ENCODE measurements at places on chromosomes 2 and 18.

- DNase-seq, result no peak
These were observed 181.8 kb downstream of the RAD51AP2 start for GRCh38 chr2:17336458-17336857.

- DNase-seq, result no peak
These were observed 166.6 kb upstream of the HNMT start for GRCh38 chr2:137797641-137798040.

GRCh38 chr2:65727381-65727780 lies 295.0 kb upstream of the SPRED2 start:
- no peak for DNase-seq

DNA sequence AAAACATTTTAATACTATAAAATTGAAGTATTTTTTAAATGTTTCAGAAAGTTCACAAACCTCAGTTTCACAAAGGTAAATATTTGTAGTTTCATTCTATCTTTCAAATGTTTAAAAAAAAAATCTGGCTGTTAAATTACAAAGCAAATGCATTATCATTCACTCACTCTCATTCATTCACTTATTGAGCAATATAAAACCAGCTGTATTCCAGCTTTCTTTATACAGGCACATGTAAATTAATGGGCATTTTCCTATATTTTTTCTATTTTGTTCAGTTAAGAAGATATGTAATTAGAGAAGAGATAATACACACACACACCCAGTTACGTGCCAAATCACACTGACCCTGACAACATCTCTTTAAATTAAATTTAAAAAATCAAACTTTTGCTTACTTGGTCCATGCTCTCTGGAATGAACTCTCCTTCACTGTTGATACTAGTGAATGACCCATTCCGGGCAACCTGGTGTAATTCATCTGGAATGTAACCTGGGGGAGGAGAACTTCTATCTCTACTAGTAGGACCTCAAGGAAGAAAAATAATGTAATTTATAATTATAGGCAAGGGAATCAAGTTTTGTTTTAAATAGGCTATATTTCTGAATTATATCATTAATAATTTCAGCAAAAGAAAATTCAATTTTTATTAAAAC lies 32.5 kb upstream of the ERCC3 start:
- DNase-seq, result no peak

DNA sequence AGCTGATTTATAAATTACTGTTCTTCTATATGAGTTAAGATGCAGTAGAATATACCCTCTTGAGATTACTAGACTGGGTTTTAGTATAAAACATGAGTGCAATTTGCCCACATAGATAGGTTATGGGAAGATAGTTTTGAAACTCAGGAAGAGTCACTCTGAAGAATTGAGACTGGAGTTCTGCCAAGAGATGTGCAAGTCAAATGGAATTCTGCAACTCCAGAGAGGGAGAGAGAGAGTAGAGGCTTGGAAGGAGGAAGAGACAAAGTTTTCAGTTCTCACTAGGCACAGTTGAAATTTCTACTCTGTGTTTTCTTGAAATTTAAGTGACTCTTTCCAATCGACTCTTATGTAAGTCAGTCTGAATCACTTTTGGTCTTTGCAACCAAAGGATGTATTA lies 878.8 kb downstream of the TSN start:
- no peak for DNase-seq

GRCh38 chr18:45839414-45840395 lies 14.2 kb downstream of the SIGLEC15 start:
- DNase-seq, result no peak

GRCh38 chr18:49699303-49699702 lies 114.0 kb downstream of the ACAA2 start:
- DNase-seq, result no peak

DNA sequence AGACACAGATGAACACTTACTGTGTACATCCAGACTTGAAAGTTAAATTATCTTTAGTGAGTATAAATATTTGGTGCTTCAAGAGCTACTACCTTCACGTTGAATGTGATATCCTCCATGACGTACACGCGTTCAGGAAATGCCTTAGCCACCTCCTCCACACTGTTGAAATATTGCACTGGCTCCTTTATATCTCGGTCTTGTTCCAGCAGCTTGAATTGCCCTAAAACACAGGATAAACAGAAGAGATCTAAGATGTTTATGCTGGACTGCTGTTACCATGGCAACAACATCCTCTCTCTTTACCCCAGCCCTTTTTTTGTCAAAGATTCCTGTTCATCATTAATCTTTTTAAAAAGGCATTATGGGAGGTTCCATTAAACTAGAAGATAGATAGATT lies 120.3 kb downstream of the MEP1B start:
- DNase-seq, result no peak

Measured in Jurkat, Clone E6-1 (cell line).